Breast epithelium (tissue), 4 donors: ENCODE measurements at places on chromosomes 16 and 17.

DNA sequence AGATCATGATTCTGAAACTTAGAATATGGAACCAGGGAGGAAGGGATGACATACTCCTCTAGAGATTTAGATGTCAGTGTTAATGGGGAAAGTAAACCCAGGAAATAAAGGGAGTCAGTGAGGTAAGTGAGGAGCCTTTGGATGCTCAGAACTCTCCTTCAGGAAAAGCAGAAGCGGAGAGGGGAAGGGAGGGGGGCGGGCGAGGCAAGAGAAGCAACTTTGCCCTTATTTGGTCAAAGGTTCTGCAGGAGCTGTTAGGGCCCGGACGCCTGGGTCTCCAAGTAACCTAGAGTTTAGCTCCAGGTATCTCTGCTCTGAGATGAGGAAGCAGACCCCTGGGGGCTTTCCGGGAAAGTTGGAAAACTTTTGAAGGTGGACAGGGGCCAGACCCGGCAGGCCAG lies 1.3 kb downstream of the PFN1 start:
- DNase-seq, result no peak

- DNase-seq, result no peak
Observed at GRCh38 chr17:49991409-49991808, 3.6 kb downstream of the DLX3 start.

DNA sequence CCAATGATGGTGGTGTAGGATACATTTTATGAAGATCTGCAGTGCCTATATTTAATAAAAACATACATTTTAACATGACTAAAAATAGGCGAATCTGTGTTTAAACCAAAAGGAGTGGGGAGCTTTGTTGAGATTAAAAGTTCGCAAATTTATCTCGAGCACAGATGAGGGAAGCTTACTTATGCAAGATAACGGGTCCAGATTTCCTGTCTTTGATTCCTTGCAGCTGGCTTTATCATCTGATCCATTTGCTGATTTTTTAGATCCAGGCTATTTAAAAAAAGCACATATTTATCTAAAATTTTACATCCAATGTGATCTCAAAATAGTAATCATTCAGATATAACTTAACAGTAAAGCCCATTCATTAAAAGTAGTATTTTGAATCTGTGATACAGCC lies 57.0 kb upstream of the INTS2 start:
- DNase-seq, result no peak

DNA sequence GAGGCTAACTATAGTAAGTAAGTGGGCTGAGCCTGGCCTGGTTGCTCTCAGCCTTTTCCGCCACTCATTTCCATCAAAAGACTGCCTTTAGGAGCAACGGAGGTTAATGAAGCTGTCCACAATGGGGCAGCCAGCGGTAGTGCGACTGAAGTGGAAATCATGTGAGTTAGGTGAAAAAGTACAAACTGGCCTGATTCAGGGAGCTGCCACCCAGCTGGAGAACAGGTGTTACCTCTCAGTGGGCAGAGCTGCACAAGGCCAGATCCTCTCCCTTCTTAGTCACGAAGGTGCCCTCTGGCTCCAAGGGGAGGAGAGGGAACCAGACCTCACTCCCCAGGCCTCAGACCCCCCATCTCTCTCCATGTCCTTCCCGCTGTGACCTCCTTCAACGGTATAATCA lies 34.4 kb upstream of the CDRT4 start:
- no peak for DNase-seq
